ENCODE measurements at places on chromosomes 6 and 20.

GRCh38 chr20:34990661-34991214, 35.1 kb downstream of the MYH7B start:
- no peak for DNase-seq

GRCh38 chr6:146357578-146358430, 185.8 kb upstream of the RAB32 start:
- no peak for DNase-seq

GRCh38 chr6:145704143-145704781, 31.1 kb downstream of the EPM2A start:
- no peak for DNase-seq

- no peak for DNase-seq
Observed at GRCh38 chr20:57118107-57118769, 148.2 kb downstream of the BMP7 start.

DNA sequence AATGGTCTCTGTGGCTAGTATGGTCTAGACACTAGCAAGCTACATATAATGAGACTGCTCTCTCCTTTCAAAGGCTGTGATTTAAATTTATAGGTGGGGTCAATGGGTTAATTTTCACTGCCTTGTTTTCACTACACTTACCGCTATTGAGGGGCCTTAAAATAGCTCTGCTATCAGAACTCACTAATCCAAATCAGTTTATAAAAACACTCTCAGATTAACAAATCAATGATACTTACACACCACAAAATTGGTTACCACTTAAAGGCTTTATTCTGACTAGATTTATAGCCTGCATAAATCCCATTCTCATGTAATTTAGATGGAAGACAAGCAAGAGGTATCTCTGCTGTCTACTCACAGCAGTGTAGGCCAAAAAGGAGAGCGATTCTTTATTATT, 313.0 kb upstream of the AGPAT4 start:
- DNase-seq: no peak

- no peak for DNase-seq
Observed at GRCh38 chr6:10556992-10557391, 35.8 kb downstream of the GCNT2 start.

DNA sequence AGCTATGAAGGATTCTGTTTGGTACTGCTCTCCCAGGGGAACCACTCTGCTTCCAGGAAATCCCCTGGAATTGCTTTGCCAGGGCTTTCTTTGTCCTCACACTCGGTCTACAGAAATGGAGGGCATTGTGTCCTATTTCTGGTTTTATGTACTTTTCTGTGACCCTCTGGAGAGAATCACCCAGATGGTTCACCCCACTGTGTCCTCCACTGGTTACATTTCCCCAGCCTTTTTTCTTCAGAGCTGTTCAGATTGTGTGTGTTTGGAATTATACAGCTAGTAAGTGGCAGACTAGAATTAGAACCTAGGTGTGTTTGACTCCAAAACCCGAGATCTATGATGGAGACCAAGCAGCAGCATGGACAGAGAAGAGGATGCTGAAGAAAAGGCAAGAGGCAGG, 80.8 kb downstream of the CD164 start:
- no peak for DNase-seq

GRCh38 chr20:58209652-58210397, 18.6 kb downstream of the ANKRD60 start:
- DNase-seq: peak; percentile 94
